CD4-positive, alpha-beta T cell (primary cell): ENCODE measurements at places on chromosomes 11 and 22. TPM values are rescaled to one million over a fixed set of nuclear protein-coding genes. Genes with fewer than 3 reads are reported as not detected.

DNA sequence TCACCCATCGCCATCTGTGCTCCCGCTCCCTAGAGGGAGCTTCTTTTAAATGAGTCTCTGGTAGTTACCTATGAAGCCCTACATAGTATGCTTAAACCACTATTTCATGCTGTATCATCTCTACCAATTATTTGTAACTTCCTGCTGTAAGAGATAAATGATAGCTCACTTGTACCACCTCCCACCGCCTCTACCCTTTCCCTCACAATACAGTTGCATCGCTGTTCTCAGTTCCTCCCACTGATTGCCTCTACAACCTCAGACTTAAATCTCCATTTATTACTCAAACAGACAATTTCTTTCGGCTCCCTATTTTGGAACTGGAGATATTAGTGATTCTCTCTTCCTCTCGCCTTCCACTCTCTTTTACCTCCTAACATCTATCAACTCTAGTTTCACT is 222.9 kb upstream of the ZC3H12C start:
- no peak for DNase-seq

DNA sequence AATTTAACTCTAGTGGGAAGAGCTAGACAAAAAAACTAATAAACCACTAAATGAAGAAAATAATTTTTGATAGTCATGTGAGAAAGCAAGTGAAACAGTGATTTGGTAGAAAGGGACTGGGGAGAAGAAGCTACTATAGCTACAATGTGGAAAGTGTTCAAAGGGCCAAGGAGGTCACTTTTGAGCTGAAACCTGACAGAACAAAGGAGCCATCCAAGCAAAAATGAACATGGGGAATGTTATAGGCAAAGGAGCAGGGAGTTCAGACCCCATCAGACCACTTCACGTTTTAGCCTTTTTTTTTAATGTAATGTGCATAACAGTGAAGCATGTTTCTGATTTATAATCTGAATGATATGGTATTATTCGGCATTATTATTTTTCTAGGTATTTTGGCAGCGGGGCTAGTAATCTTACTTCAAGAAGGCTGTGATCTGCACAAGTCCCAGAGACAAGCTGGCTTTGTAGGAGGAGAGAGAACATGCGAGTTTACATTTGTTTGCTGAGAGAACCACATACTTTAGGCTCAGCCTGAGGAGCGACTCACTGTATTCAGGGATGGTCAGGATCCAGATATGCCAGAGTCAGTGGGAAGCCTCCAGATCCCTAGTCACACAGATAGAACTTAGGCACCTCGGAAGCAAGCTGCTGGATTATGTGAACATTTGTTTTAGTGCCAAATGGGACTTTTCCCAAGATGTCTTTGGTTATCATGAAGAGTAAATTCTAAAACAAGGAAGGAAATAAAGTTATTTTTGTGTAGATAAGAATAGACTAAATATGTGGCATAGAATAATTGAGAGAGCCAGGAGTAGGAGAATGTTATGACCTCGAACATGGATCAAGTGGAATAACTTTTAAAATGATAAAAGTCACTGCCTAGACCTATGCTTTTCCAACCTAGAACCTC is 118.6 kb downstream of the TRIM44 start:
- DNase-seq, result no peak

DNA sequence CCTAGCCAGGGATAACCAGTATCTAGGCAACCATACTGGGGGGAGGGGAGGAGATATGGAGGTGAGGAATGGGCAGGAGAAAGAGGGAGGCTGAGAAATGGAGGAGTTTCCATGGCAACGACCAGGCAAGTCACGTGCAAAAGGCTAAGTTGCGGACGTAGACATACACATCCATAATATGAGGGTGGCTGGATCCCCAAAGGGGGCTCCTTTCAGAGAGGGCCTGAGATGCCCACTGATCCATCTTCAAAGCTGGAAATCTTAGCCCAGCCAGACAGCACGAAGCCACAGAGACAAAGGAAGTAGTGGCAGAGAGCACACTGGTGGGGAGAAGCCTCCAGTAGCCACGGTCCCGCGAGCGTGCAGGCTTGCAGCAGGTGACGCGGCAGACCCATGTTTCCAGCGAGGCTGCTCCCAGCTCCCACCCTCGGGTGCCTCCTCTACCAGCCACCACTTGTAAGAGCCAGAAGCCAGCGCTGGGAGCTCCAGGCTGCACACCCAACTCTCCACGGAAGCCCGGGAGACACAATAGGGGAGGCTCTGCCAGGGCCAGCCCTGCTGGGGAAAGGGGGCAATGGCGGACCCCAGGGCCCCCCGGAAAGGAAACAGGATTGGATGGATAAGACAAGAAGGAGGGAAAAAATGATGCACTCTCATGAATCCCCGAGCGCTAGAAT is 938 bp downstream of the FXYD6 start:
- no peak for DNase-seq

- DNase-seq, result no peak
Observed at GRCh38 chr11:79461666-79462645, 21.1 kb upstream of the TENM4 start.

DNA sequence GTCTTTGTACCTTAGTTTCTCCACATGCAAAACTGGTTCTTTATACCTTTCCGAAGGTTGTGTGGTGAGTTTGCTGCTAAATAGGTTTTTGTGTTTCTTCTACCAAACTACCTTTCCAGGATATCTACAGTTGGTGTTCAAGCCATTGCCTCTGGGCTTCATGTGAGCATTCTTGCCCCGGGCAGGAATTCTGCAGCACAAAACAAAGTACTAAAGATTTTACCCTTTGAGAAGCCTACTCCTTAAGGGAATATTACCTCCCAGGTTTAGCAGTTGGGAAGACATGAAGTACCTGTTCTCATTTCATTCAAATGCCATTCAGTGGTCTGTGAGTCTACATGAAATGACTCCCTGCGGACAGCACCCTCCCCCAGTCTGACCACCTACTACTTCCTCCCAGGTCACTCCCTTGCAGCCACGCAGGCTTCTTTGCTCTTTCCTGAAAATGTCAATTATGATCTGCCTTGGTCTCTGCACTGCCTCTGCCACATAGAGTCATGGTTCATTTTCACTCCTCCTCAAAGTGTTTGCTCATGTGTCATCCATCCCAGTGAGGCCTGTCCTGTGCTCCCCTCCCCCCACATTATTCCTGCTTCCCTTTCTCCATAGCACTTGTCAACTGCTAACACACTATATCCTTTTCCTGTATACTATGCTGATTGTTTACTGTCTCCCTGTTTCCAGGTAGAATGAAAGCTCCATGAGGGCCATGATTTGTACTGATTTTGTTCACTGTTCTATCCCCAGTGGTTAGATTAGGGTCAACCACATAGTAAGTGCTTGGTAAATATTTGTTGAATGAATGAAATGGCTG is 36.9 kb downstream of the PACS1 start:
- no peak for DNase-seq

DNA sequence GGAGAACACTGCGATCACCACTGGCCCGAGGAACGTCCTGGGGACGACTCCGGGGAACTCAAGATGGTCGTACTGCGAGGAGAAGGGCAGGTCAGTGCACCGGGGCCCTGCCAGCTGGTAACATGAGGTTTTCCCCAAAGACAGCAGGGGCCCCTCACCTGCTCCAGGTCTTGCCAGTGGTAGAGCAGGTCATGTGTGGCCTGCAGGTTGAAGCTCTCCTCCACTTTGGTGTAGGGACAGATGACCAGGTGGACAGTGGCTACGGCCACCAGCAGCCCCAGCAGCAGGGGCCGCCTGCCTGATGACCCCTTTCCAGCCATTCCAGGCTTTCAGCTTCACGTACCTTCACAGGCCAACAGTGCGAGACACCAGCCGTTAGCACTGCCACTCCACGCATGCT is 4.8 kb downstream of the ALG12 start:
- no peak for DNase-seq

DNA sequence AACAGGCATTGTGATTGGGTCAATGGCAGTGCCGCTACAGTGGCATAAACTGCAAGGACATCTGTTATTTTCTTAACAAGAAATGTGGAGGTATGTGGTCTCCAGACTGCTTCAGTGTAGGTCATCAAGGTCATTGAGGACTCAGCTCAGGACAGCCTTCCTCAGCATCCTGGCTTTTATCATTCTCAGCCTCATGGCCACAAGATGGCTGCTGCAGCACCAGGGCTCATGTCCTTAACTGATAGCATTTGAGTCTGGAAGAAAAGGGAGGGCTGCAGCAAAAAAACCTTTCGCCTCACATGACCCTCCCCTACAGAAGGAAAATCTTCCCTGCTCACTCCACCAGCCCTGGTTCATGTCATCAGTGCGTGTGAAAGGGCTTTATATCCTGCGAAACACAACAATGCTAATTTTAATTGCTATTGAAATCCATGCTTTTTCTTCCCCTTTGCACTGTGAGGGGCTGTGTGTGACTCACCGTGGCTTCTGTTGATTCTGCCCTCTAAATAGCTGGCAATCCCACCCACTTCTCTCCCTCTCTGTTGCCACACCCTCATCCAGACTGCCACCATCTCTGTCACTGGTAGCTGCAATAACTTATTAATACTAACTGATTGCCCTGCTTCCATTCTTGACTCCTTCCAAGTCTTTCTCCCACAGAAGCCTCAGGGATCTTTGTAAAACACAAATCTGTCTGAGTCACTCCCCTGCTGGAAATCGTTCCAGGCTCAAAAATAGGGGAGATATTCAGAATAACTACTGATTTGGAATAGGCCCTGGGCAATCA is 43.8 kb downstream of the CHRDL2 start:
- no peak for DNase-seq

The RAG2 gene
- not detected for total RNA-seq

The CHCHD10 gene
- total RNA-seq, result 34.4 TPM

- DNase-seq, result no peak
Observed at GRCh38 chr22:46827781-46828180, 65.3 kb downstream of the TBC1D22A start.

DNA sequence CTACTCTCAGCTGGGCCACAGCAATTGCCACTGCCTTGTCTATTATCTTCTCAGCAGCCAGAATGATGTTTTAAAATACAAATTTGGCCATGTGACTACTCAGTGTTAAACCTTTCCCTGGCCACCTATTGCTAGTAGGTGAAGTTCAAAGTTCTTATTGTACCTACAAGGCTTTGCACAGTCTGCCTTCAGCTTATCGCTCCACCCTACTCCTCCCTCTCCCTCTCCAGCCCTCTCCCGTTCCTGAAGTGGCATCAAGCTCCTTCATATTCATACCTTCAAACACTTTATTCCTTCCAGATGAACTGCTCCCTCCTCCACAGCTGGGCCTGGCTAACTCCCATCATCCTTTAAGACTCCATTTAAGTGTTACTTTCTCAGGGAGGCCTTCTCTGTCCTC is 37.3 kb downstream of the OR10A6 start:
- DNase-seq, result no peak

- DNase-seq, result no peak
Observed at GRCh38 chr11:96794152-96794551, 404.3 kb downstream of the JRKL start.

DNA sequence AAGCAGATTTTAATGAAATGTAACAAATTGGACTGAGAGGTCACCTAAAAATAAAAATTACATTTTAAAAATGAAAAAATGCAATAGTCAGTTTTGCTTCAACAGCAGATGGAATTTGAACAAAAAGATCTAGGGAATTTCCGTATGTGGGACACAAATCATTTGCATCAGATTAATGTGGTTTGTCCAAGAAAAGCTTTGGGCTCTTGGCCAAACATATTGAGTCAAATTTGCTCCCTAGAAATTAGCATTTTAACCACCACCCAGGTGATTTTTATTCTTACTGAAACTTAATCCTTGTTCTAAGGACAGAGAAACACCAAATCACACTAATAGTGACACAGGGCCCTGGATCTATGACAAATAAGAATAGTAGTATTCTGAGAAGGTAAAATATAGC is 1477.8 kb downstream of the FAM181B start:
- DNase-seq, result no peak

- no peak for DNase-seq
Observed at GRCh38 chr22:49670456-49671330, 157.0 kb downstream of the BRD1 start.

- DNase-seq, result no peak
Observed at GRCh38 chr11:42890773-42891172, 421.0 kb upstream of the API5 start.

DNA sequence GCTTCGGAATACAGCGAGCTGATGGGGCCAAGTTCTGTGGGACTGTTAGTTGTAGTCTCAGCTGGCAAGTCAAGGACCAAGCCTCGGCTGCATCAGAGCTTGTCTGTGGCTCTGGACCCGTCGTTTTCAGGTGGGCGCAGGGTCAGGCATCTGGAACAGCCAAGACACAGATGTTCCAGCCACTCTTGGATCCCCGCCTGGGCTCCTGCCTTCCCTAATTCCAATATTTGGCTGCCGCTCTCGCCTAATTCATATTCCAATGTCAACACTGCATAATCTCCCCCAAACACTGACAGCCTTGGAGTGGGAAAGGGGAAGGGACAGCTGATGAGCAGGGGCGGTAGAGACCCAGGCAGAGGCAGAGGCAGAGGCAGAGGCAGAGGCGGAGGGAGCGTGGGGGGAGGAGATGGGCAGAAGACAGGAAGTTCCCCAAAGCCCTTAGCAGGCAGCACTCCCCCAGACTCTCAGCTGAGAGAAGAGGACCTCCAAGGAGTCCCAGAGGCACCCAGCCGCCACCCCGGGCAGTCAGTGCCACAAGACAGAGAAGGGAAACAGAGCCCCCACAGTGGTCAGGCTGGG is 49.6 kb upstream of the SLC35C1 start:
- DNase-seq, result no peak

DNA sequence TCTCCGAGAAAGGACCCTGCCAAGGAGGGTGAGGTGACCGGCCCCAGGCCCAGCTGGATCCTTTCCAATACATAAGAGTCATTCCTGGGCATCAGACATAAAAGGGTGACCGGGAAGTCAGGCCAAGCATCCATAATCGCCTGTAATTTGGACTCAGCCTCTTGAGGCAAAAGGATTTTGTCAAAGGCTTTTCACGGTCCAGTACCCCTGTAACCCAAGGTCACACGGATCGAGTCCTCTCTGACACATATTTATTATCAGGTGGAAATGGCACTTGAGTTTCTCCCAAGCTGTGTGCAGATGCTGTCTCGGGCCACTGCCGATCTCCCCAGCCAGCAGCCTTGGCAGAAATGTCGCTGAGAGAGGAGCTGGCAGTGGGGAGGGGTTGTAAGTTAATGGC is 556.5 kb downstream of the MN1 start:
- no peak for DNase-seq

- no peak for DNase-seq
Observed at GRCh38 chr11:10021563-10021962, 272.5 kb downstream of the SBF2 start.

DNA sequence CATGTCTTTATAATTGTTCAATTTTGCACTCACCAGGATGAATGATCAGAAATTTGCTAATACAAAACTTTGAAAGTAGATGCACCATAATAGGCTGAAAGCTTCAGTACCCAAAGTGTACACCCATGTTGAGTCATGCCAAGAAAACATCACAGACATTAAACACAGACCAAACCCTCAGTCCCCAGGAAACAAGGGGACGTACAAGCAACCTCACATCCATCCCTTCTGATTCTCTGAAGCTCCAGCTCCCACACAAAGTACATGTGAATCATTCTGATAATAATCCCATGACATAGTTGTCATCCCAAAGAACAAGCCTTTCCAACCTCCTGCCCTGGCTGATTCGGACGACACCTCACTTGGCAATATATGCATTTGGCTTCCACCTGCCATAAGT is 183.8 kb downstream of the SNX19 start:
- no peak for DNase-seq
